Stimulated activated CD8-positive, alpha-beta memory T cell treated with anti-CD3 and anti-CD28 coated beads, Interleukin-7, amount 100 ng/mL, for 1 hour (primary cell): ENCODE measurements at places on chromosomes 4 and X.

GRCh38 chrX:97057349-97057909, 173.7 kb downstream of the RPA4 start:
- DNase-seq, result no peak

DNA sequence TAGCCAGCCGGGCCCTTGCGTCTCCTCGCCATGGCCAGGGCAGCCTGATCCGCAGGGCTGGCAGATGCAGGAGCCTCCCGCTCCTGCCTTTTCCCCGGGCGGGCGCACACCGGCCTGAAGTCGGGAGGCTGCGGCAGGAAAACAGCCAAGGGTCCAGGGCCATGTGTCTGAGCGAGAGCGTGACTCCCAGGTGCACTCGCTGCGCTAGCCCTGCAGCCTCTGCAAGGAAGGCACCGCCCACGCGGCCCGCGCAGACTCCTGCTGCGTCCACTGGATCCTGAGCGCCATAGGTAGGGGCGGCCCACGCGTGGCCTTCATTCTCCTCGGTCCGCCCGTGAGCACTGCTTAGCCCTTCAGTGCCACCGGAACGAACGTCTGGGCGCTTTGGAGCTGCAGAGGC, 379.9 kb downstream of the TRAM1L1 start:
- no peak for DNase-seq

GRCh38 chr4:74366367-74366911, 1.5 kb downstream of the EREG start:
- DNase-seq, result no peak

GRCh38 chr4:21077967-21078366, 377.7 kb downstream of the PACRGL start:
- DNase-seq, result no peak

DNA sequence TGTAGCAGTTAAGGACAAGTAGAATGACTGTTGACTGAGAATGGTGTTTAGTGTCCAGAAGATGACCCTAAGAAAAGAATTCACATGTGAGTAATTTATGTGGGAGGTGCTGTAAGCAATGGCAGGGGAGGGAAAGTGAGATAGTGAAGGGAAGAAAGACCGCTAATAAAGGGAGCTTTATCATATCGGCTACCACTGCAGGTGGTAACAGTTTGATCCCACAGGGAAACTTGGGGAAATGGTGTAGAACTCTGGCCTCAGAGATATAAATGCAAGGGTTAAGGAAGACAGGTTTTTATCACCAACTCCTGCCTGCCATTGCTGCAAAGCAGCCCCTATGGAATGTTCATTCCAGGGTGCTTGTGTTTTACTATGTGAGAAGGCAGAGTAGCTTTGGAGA, 489.6 kb downstream of the STPG2 start:
- no peak for DNase-seq

GRCh38 chrX:27039332-27039731, 423.8 kb downstream of the PPP4R3C start:
- DNase-seq, result no peak

GRCh38 chr4:73103799-73104503, 34.4 kb upstream of the COX18 start:
- no peak for DNase-seq
